ENCODE measurements at places on chromosomes 4 and X. TPM values are rescaled to one million over a fixed set of nuclear protein-coding genes. Genes with fewer than 3 reads are reported as not detected.

- H3K4me1 ChIP-seq = peaks cover 2% of the 10 kb centered on the region
- no peaks in the 10 kb centered on the region for H3K27me3 ChIP-seq
- no peak for DNase-seq
- H3K36me3 ChIP-seq = no peaks in the 10 kb centered on the region
- H3K4me3 ChIP-seq = no peak overlapping the region
- peak overlapping the region; percentile 18 for H3K27ac ChIP-seq
These were observed 61.0 kb downstream of the CHRNA9 start for GRCh38 chr4:40395908-40396793.

DNA sequence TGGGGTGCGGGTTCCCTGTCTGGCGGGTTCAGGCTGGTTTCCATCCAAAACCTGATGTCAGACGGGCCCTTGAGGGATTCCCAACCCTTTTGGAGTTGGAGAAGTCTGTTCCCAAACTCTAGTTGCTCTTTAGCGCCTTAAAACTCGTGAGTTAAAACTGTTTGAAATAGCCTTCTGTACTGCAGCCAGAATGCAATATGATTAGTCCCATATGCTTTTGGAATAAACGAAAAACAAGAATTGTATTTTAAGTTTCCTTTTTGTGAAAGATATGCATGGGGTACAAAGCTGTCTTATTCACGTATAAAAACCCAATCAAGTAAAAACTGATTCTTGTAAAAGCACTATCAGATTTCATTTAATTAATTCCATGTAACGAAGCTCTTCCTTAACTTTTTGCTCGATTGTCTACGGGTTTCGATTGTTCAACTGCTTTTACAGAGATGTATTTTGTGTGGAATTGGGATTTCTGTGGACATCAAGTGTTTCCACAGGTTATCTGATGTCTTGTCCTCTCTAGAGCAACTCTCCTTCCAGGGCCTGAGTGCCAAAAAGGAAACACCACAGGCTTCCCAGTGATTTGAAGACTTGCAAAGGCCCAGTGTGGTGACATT lies 49.5 kb downstream of the CLDN34 start:
- no peak for DNase-seq
- H3K4me3 ChIP-seq = peak overlapping the region; percentile 71
- peaks cover 14% of the 10 kb centered on the region for H3K27me3 ChIP-seq

Gene UBA6
- 85.1 TPM for total RNA-seq

Gene KLHL34
- total RNA-seq = not detected

Gene NR3C2
- total RNA-seq = 3.4 TPM

Gene LONRF3
- 1.5 TPM for total RNA-seq

All from progenitor cell of endocrine pancreas (in vitro differentiated cells).